ENCODE measurements at places on chromosomes 16 and 17.

DNA sequence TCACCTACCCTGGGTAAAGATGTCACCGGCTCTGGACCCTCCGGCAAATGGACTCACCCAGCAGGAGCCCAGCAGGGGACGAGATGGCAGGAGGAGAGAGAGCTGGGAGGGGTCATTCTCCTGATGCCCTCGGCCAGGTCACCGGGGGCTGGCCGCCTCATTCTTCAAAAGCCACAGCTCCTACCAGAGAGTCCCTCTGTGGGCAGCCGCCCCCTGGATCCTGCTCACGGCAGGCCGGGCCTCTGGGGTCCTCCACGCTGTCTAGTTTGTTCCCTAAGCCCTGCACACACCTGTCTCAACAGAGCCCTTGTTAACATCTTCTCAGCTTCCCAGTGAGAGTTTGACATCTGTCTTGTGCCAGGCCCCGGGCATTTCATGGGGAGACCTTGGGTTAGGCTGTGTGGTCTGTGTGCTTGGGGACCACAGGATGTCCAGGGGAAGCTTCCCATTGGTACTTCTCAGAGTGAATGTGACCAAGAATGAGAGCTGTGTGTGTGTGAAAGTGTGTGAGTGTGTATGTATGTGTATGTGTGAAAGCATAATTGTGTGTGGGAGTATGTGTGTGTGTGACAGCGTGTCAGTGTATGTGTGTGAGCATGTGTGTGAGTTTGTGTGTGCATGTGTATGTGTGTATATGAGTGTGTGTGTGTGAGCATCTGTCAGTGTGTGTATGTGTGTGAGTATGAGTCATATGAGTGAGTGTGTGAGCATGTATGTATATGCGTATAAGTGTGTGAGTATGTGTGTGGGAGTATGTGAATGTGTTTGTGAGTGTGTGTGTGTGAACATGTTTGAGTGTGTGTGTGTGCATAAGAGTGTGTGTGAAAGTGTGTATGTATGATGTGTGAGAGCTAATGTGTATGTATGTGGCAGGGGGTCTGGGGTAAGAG lies 65.5 kb upstream of the BCO1 start:
- DNase-seq: no peak

DNA sequence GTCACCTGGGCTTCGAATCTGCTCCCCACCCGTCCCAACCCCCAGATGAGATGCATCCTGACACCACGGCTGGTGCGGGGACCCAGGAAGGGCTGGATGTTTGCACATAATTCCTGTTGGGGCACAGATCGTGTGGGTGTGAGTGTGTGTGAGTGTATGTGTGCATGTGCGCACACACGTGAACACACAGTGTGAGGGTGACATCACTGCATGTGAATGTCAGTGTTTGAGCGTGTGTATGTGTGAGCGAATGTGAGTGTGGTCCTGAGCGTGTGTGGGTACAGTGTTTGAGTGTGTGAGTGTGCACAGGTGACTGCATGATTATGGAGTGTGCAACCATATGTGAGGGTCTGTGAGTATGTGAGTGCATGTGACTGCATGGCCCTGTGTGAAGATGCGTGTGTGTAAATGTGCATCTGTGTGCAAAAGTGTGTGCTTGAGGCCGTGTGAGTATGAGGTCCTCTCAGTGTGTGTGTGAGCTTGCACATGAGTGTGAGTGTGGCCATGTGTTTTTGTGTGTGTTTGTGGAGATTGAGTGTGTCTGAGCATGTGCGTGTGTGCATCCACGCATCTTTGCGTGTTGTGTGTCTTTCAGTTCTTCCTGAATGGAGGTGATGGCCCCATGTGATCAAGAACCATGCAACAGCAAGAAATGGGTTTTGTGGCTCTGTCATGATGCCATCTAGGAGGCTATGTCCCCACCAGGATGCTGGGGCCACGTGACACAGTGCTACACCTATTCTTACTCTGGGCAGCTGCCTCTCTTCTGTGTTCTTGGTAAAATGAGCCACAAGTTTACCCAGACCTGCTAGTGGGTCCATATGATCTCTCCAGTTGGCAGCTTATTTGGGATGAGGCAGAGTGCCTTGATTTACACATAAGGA lies 70.5 kb upstream of the GCSH start:
- no peak for DNase-seq

GRCh38 chr16:56332464-56333079 lies 92.8 kb downstream of the AMFR start:
- no peak for DNase-seq

DNA sequence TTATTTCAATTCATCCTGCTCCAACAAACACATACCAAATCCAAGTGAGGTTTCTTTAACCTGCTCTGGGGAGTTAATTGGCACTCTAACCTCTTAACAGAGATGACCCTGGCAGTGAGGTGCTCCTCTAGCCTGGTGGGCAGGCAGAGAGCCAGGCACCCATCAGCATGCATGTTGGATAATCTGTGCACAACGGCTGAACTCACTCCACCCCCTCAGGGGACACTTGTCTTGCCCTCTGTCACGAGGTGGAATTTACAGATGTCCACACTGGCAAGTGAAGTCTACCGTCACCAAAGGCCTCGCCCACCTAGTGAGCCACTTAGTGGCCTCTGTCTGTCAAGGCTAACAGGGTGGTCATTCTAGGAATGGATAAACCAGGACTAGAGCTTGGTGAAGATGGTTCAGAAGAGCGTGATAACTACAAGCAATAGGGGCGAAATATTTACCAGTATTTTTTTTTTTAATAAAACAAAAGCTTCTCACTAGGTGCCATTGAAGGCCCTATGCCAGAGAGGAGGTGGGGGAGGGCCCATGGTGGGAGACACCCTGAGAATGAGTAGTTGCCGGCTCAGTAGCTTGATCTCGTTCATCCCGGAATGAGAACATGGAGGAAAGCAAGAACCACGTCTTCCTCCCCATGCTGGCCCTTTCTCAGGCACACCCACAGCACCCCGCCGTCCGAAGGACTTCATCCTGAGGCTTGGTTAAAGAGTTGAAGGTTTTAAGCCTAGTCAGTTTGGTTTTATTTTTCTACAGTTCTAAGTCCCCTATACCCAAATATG lies 25.2 kb downstream of the PLD6 start:
- no peak for DNase-seq

GRCh38 chr16:2840914-2841313 lies 10.8 kb downstream of the ZG16B start:
- no peak for DNase-seq

DNA sequence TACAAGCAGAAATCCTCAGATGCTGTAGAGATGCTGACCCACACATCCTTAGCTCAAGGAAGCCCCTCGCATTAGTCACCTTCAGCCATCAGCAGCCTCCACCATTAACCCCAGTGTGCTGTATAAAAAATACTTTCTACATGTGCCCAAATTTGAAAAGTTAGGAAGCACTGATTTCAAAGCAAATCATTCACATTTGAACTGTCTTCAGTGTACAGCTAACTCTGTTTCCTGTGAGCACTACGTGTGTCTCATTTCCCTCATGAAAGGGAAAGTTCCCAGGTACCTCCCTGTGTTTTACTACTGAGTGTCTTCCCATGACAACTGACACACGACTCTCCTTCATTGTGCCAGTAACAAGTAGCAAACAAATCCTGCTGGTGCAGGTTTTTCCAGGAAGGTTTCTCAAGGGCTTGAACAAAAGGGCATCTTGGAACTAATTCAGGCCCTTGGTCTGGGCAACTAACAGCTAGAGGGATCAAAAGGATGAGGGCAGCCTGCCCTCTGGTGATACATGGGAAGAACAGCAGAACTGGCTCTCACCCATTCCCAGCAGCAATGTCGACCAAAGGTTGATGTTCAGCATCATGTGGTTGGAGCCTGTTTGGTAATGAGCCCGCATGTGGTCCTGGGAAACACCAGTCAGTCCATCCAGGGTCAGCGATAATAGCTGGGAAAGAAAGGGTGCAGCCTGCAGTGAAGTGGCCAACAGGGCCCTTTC lies 4.0 kb downstream of the SLC35B1 start:
- no peak for DNase-seq

GRCh38 chr16:31477220-31478216 lies 5.4 kb upstream of the SLC5A2 start:
- DNase-seq: no peak

Measured in neuronal stem cell (in vitro differentiated cells).